ENCODE measurements at places on chromosomes 6 and 20.

DNA sequence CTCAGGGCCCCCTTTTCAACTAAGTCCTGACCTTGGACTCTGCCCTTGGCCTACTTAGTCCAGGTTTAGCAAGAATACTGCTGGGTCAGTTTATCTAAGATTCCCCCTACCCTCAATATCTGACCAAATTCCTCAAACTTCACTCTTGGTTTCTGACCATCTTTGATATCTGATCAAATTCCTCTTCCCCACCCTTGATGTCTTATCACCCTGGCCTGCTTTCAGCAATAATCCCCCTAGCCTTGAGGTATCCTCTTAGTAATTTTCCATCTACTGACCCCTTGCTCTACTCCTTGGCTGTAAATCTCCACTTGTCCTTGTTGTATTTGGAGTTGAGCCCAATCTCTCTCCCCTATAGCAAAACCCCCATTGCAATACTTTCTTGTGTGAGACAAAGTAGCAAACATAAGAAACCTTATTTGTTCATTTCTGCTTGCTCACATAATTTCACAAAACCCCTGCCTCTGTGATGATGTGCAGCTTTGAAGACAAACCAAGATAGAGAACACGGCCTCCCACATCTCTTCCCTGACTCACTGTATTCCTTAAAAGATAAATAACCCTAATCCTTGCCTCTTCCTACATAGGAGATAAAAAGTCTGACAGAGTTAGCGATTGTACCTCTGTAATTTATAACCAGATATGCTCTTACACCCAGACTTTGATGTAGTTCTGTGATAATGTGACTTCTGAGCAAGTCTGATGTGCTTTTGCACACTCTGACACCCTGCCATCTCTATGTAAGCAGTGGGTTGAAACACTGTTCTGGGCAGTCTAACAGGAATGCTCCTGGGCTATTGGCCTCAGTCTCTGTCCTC lies 13.8 kb upstream of the IYD start:
- DNase-seq, result no peak

GRCh38 chr20:37142708-37143107 lies 36.4 kb upstream of the RPN2 start:
- DNase-seq, result no peak

GRCh38 chr6:31351033-31351380 lies 6.0 kb downstream of the HLA-B start:
- no peak for DNase-seq

DNA sequence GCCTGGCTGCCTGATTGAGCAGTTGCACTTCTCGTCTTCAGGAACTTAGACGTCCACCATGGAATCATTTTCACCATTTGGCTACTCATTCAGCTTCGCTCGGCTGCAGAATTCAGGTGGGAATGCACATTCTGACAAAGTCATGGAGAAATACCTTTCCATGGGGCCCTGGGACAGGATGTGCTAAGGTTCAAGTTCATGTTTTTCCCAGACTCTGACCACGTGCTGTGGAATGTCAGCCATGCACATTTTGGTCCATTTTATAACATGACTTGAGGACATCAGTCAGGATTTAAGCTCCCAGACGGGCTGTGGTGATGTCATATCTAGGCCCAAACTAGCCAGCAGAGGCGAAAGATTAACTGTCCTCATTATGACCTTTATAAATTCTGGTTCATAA lies 205.3 kb downstream of the TBXT start:
- no peak for DNase-seq

- DNase-seq, result no peak
Observed at GRCh38 chr20:50314678-50315335, 124.2 kb downstream of the CEBPB start.

GRCh38 chr6:165725201-165725600 lies 62.2 kb upstream of the PDE10A start:
- no peak for DNase-seq

GRCh38 chr6:117446861-117447260 lies 21.1 kb upstream of the ROS1 start:
- DNase-seq, result no peak

- DNase-seq, result no peak
Observed at GRCh38 chr6:47007657-47008396, 34.3 kb downstream of the ADGRF1 start.

GRCh38 chr20:55070001-55070400 lies 594.6 kb downstream of the DOK5 start:
- no peak for DNase-seq

GRCh38 chr20:37615340-37616109 lies 78.3 kb upstream of the CTNNBL1 start:
- no peak for DNase-seq

GRCh38 chr20:35886537-35886936 lies 67.8 kb downstream of the SCAND1 start:
- DNase-seq, result no peak

GRCh38 chr6:30763618-30764489 lies 19.5 kb upstream of the IER3 start:
- peak; percentile 35 for DNase-seq

- DNase-seq, result no peak
Observed at GRCh38 chr6:47299965-47300364, 9.7 kb downstream of the TNFRSF21 start.

- no peak for DNase-seq
Observed at GRCh38 chr20:45840700-45841198, 7.2 kb downstream of the SNX21 start.

GRCh38 chr6:91278416-91278815 lies 691.5 kb upstream of the MAP3K7 start:
- no peak for DNase-seq

DNA sequence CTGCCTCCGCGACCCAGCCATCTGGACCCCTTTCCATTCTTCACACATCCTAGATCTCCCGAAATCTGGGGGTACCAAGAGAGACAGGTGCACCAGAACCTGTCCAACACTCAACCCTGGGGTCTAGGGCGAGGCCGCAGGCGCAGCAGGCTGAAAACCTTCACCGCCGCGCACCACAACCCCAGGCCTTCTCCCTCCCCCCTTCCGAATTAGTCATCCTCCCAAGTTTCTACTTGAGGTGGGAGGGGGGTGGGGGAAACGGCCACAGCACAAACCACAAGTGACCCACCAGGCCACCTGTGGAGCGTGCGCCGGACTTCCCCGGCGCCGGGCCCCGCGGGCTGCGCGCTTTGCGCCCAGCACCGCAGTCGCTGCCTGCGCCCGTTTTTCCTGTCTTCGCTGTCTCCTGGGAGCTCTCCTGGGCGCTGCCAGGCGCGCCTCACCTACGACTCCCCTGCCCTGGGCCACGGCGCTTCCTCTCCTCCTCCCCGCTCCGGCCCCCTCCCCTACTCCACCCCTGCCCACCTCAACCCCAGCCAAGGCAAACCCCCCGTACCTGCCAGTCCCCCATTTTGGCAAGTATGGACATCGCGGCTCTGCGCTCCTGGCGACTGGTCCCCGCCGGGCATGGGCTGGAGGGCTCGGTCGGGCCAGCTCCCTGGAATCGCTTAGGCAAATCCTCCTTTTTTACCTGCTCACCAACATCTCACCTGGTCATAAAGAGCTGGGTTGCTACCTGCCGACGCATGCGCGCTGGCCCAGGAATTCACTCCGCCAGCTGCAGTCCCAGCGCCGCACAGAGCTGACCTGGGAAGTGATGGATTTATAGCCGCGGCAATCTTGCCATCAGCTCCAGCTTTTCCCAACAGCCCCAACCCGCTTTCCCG lies 4.2 kb upstream of the TFAP2A start:
- no peak for DNase-seq

- no peak for DNase-seq
Observed at GRCh38 chr6:150503041-150503440, 96.6 kb upstream of the PLEKHG1 start.

GRCh38 chr6:87628424-87628823 lies 38.5 kb downstream of the ORC3 start:
- DNase-seq, result no peak

DNA sequence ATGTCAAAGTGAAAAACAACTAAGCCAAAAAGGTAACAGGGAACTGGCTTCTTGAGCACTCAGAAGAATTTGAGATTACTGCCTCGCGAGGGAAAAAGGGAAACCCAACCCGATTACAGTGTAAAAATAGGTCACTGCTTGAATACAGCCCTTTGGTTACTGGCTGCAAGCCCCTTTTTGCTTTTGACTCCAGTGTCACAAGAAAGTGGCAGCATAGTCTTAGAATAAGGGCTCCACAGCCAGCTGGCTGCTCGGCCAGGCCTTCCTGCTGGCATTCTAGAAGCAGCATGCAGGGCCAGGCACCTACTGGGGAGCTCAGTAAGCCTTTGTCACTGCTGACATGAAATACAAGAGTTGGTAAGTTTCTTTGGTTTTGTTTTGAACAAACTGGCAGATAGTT lies 83.0 kb downstream of the ZHX3 start:
- DNase-seq, result no peak

- DNase-seq, result no peak
Observed at GRCh38 chr6:50744976-50745375, 31.6 kb downstream of the TFAP2D start.

DNA sequence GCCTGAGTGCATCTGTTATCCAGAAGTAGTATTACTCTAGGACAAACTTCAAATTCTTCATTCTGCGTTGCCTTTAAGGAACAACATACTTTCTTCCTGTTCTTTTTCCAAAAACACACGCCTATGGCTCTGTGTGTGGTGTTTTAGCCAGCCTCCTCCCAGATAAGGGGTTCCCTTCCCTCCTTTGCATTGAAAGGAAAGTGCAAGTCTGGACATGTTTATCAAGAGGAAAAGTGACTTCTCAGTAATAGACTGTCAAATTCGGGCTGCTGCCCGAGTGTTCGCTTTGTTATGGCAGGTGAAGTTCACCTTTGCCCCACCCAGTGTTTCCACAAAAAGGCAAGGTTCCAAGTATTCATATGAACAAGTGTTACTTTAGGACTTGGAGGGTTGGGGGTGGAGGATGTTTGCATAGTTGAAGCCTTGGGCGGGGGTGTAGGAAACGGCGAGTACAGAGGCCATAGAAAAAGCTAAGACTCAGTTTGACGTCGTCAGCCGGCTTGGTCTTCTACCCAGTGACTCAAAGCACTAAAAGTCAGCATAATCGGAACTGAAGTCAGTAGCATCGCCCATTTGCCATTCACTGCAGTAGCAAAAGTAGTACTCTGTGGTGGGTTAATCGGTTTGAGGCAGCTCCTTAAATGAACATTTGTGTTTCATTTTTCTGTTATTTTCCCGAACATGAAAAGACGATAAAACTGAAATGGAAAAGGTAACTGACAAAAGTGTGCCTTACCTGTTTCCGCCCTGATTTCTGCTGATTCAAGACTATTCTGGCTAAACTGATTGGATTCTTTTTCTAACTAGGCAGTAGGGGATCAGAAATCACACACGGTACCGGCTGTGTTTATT lies 12.5 kb downstream of the PRDM1 start:
- DNase-seq, result no peak

DNA sequence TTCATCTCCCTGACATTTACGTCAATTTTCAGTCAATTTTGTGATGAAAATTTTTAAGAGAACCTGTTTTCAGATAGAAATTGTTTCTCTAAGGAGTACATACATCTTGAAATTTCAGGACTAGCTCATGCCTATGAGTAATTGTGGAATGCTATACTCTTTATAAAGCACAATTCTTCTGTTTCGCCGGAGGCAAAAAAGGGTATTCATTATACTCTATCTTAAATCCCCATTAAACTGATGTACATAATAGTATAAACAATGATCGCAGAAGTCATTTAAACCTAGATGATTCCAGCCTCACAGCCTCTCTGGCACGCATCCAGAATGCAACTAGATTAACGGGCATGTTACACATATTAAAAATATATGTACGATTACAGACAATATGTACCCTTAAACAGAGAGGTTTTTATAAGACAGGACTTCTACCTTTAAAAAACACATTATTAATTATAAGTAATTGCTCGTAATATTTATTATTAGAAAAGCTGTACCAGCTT lies 62.6 kb downstream of the NRSN1 start:
- no peak for DNase-seq

DNA sequence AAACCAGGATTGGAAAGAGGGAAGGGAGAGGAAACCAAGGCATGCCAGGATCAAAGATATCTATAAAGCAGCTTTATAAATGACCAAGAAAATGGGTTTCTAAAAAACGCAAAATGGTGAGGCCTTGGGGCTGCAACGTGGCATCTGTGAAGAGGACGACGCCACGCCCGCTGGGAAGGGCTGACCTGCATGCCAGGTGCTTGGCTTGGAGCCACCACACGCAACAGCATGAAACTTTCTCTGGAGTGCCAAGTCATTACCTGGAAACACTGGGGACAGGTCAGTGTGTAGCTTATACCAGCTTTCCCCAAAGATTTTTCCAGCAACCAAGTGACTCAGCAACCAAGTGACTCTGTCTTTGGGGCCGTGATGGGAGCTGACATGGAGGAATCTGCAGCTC lies 82.5 kb downstream of the POPDC3 start:
- DNase-seq, result no peak

DNA sequence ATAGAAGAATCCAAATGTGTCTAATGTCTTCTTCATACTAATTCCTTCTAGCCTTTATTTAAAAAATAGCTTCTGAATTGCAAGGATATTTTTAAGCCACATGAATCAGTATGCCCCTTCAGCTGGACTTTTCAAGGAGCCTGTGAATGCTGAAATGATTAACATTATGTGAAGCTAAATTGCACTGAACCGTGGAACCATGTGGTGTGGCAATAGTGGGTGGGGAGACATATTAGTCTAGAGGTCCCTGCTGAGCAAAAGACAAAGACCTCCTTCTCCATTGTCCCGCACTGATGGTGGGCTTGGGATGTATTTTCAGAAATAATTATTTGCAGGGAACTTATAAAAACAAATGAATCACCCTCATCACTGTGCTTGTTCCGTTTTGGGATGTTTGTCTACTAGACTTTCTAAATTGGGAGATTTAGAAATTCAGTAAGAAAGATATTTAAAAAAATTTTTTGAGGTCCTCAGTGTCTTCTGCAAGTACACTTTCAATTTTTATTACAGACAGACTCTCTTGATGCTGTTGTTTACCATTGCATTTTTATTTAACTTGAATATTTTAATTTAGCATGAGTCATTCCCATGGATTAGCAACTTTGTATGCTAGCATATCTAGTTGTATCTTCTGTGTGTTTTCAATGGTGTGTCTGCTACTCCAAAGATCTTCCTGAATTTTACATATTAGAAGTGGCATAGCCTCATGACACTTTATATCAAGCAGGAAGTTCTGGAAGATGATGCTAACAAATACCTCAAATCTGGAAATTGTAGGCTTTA lies 238.1 kb downstream of the LAMA2 start:
- DNase-seq, result peak; percentile 19

- DNase-seq, result no peak
Observed at GRCh38 chr6:92160226-92160625, 1259.1 kb downstream of the EPHA7 start.

DNA sequence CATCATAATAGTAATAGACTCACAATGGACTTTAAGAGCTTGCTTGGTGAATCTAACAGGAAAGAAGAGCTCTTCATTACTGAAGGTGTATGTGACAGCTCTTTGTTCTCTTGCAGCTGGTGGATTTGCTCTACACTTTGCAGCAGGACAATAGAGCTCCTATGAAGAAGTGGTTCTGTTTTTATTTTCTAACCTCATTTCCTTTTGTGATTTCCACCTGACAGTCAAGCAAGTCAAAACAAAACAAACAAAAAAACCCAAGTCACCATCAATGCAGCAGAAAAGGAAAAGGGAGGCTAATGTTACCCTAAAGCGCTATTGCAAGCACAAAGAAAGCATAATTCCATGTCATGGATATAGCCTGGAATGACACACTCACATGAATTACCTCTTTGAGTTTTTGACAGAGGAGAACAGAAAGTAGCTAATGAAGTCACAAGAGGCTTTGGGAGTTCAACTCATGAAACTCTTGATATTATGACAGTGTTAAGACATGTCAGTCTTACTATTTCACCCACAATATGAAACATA lies 1188.1 kb downstream of the EPHA7 start:
- no peak for DNase-seq

GRCh38 chr6:107515955-107516354 lies 26.0 kb downstream of the SOBP start:
- no peak for DNase-seq
